Mesenteric fat pad (tissue), 1 donor: ENCODE measurements at places on chromosomes 16 and 17. TPM values are rescaled to one million over a fixed set of nuclear protein-coding genes. Genes with fewer than 3 reads are reported as not detected.

GRCh38 chr17:33509331-33509730 is 216.2 kb upstream of the ASIC2 start:
- DNase-seq = no peak

GRCh38 chr17:42681976-42682721 is at the start of gene CNTNAP1:
Gene CNTNAP1, plus strand, starts transcription at chr17:42682531. Its CDS starts 299 bp downstream, at chr17:42682830.
- no peak for DNase-seq

- peak; percentile 99 for DNase-seq
Measured at GRCh38 chr17:8152112-8152775, at the start of gene PER1. Gene PER1, minus strand, starts transcription at chr17:8152404. Its CDS starts 1,698 bp downstream, at chr17:8150706.

Gene ITGA2B
- total RNA-seq = 1.4 TPM

Gene METTL2A
- total RNA-seq = 17.4 TPM

Gene SLC25A10
- total RNA-seq = 17.0 TPM
